ENCODE measurements at places on chromosomes 1 and 21.

- no peak for DNase-seq
Measured at GRCh38 chr1:58211869-58212268, 334.7 kb downstream of the OMA1 start.

GRCh38 chr1:98794196-98794886, 132.8 kb downstream of the SNX7 start:
- peak; percentile 59 for DNase-seq

DNA sequence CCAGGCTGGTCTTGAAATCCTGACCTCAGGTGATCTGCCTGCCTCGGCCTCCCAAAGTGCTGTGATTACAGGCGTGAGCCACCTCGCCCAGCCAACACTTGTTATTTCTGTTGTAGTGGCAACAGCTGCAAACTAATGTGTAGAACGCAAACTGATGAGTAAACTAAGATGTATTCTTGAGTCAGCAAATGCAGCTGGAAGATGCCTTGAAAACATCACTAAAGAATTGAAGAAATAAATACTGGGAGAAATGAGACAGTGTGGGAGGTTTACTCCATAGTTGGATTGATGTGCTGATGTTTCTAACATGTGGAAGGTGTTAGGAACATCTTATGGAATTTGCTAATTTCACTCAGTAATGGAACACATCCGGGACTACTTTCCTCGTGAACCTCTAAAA, 61.3 kb upstream of the KCNE2 start:
- no peak for DNase-seq

DNA sequence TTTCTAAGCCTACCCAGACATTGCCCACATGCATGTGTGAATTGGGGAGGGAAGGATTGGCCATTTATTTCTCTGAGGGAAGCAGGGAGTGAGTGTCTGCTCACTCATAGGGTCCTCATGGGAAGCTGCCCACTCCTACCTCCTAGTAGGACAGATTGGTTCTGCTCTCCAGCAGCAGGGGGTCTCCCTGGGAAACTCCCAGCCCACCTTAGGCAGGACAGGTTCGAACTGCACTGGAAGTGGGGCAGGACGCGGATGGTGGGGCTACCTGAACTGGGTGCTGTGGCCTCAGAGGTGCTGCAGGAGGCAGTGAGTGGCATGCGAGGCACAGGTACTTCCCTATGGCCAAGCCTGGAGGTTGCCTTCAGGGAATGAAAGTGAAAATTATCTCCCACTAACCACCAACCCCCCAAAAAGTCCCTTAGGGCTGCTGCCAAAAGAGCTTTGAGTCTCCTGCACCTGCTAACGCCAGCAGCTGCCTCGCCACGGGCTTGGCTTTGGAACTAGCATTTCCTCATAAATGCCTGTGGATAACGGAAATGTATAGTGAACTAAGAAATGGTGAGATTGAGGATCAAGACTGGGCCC, 157.0 kb upstream of the COA6 start:
- DNase-seq = no peak

GRCh38 chr1:228339766-228340685, 66.6 kb downstream of the TRIM11 start:
- no peak for DNase-seq

DNA sequence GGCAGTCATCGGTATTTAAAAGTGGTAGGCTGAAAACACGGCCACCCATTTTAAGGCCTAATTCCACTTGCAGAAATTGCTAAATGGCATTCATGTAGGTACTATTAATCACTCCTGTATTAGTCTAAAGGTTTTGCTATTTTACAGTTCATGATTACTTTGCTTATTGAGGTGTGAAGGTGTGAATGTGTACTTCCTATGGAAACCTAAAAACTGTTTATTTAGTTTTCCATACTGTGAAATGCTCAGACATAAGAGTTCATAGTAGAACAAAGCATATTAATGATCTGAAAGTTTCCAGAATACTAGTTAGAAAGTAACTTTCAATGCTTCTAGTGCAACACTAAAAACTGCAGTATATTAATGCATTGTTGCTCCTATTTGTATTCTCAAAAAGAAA, 69.8 kb downstream of the ITGB3BP start:
- no peak for DNase-seq

DNA sequence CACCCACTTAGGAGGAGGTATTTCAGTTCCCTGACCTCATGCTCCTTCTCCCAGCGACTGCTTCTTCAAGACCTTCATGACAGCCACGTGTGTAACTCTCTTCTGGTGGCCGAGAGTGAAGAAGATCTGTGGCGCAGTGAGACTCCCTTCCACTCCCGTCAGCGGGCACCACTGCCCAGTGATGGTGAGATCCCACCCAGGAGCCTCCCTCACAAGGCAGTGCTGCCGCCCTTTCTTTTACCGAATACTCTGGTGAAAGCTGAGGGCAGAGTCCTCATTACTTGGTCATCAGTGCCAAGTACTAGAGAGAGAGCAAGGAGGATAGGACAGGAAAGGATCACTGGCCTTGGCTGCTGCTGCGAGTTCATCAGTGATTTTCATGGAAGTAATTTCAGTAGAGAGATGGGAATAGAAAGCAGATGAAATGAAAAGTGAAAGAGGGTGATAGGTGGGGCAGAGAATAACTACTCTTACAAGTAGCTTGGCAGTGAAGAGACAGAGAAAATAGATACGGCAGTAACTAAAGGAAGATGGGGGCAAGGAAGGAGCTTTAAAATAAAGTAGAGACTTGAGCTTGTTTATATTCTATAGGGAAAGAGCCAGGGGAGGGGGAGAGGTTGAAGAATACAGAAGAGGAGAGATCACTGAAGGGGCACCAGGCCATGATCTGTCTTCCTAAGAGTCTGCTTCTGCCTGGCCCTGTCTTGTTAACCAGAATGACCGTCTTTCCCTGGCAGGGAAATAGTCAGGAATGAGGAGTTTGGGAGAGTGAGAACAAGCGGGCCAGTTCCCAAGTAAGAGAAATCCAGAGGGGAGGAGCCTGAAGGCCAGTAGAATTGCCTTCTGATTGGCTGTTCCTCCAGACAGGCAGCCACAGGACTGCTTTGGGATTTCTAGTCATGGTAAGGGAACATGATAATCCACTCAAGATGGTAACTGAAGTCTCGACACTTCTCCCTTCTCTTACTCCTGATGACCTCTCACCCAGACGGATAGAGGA, 18.3 kb downstream of the HYI start:
- DNase-seq = no peak

DNA sequence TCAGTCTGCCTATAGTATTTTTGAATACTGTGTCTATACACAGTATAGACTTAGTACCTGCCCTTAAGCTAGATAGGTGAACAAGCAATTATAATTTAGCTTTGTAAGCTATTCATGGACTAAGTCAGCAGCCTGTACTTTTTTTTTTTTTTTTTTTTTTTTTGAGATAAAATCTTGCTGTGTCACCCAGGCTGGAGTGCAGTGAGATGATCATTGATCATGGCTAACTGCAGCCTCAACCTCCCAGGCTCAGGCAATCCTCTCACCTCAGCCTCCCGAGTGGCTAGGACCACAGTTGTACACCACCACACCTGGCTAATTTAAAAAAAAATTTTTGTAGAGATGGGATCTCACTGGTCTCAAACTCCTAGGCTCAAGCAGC, 17.3 kb downstream of the ITSN1 start:
- DNase-seq = no peak

DNA sequence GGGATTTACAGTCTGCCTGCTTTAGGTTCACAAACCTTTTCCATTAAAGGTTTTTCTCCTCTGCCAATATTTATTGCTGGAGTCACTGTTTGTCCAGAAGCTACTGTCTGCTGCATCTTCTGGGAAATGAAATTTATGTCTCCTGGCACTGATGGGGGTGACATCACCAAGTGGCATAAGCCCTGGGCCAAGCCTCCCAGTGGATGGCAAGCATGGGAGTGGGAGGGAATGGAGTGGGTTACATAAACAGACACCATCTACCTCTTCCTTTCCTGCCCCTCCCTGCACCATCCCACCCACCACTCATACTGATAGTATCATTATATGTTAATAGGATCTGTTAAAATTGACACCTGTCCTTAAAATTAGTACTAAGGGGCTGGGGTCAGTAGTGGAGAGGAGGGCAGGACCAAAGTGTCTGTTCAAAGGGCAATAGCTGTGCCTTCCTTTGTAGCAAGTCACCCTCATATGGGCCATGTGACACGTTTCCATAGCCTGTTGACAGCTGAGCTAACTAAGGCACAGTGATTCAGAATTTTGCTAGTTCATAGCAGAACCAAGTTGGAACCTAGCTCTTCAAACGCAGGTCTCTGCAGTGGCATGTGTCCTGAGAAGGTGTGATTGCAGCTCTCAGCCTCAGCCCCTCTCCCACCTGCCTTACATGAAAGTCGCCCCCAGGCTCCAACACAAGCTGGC, 71.0 kb downstream of the MAB21L3 start:
- DNase-seq = no peak

GRCh38 chr1:40058453-40059337, 18.2 kb downstream of the CAP1 start:
- DNase-seq = no peak

DNA sequence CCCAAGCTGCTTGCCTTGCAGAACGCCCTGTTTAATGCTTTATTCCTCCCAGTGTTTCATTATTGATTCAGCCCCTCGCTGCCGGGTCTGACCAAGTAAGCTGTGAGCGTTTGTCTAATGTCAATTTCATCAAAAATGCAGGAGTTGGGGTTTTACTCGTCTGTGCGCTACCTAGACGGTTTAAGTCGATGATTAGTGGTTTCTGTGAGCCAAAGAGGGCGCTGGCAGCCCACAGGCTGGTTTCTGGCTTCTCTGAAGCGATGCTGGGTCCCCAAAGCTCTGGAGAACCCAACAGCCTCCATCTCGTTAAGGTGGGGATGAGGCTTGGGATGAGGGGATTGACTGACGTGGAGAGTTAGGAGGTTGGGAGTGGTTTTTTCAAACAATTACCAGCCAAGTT, 102.9 kb downstream of the SYF2 start:
- DNase-seq = no peak

- no peak for DNase-seq
Measured at GRCh38 chr1:12113433-12114339, 50.6 kb downstream of the TNFRSF8 start.

DNA sequence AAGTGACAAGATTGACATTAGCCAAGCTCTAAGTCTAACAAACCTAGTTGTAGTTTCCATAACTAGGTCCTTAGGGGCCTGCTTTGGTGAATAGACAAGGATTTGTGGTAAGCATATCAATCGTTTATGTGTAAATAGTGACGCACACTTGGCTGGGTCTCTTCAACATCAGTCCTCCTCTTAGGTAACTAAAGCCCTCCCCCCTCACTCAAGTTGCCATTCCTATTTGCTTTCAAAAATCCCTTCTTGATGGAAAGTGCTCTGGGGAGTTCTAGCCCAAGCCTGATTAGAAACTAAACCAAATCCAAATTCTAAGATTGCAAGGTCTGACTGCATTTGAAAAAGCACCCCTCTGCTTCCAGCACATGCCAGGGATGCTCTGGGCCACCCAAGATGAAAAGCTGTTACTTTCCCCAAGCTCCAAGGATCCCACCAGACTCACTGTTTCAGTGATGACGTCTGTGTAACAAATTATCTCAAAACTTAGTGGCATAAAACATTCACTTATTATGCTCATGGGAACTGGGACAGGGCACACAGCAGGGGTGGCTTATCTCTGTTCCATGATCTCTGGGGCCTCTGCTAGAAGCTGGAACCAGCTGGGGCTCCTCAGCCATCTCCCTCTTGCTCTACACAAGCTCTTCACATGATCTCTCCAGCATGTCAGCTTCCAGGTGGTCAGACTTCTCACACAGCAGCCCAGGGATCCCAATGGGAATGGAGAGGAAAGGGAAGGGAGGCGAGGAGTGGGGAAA, 74.1 kb downstream of the RRAGC start:
- no peak for DNase-seq

DNA sequence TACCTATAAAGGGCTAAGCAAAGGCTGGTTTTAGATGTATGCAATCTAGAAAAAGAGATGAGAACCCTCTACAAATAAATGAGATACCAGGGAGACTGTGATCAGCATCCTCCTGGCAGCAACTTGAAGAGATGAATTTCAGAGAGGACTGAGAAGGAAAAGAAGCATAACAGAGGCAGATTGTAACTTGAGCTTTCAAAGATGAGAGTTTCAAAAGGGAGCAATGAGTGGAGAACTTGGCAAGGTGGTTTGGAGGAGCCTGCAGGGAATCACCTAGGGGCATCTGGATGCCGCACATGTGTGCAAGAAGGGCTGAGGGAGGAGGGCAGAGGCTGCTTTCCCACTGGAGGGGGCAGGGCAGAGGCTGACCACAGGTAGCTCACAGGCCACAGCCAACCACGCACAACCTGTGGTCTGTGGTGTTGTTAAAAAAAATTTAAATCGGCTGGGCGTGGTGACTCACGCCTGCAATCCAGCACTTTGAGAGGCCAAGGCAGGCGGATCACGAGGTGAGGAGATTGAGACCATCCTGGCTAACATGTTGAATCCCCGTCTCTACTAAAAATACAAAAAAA, 50.2 kb downstream of the PCNX2 start:
- DNase-seq = no peak

- no peak for DNase-seq
Measured at GRCh38 chr1:91637539-91637994, 136.9 kb downstream of the CDC7 start.

DNA sequence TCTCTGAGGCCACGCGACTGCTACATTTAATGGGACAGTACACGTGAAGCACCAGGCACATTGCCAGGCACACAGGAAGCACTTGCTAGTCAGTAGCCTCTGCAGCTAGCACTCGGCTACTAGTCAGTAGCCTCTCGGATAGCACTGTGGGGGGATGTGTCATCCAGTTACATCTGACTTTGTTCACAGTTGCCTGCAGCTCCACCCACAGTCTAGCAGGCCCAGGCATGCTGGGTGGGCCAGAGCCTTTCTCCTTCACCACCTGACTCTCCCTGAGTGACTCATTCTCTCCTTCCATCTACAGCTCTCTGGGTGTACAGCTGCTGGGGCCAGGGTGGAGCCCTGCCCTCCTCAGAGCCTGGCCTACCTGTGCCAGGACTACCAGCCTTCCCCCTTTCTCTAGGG, 51.5 kb downstream of the PTPRF start:
- DNase-seq = peak; percentile 23

DNA sequence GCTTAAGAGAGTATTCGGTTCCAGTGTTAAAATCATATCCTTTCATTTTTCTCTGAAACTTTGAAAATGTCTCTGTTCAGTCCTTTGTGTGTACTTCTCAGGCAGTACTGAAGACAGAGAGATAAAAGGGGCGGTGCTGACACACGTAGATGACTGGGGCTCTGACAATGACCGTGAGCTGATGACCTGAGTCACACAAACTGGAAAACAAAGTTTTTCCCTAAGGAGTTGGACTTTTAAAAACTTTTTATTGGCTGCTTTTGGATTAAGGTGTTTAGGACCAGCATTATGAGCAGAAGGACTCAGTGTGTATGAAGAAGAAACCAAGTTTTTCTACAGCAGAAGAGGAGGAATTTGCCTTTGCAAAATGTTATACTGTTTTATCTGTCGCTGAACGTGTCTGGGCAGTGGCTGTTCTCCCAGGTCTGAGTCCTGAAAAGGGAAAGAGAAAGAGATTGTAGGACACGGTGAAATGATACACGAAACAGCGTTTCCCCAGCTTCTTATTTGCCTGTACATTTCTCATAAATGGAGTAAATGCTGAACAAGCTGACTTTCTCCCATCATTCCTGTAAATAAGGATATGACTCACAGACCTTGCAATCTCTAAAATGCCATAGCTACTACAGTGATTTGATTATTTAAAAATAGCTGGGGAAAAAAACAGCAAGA, 51.5 kb downstream of the MAP3K7CL start:
- no peak for DNase-seq

- no peak for DNase-seq
Measured at GRCh38 chr1:150753416-150753815, 12.2 kb downstream of the CTSS start.

Measured in activated CD4-positive, alpha-beta T cell treated with anti-CD3 and anti-CD28 coated beads for 4 hours (primary cell).